ENCODE measurements at places on chromosomes 4 and X.
A peak's percentile ranks its signal among the peaks of the same experiment; 100 is the strongest.

DNA sequence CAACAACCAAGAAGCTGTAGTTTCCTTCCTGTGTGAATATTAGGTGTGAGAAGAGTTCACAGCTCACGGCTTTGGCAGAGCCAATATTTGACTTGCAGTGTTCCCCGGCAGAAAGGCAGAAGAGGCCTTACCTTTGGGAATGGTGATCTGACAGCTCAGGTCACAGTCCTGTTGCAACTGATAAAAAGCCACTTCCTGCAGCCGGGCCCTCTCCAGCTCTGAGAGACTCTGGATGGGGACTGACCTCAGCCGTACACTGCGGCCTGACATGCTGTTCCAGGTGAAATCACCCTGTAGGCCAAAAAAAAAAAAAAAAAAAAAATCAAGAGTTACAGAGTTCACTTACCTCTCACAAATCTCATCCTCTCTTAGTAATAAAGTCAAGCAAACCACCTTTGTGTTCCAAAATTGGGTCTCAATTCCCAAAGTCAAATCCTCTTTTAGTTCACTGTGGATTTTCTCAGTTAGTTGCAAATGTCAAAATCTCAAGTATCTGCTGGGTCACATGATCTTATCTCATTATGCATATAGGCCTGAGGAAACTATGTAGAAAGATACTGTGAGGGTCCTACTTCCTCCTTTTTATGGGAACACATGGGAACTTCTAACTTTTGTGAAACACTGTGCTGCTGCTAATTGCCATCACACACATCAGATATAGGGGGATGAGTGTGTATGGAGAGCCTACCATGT lies 38.6 kb upstream of the AMELX start:
- H3K4me1 ChIP-seq: no peaks in the 10 kb centered on the region
- H3K27ac ChIP-seq: no peak overlapping the region
- no peaks in the 10 kb centered on the region for H3K27me3 ChIP-seq

- no peak overlapping the region for H3K4me3 ChIP-seq
- no peaks in the 10 kb centered on the region for H3K27me3 ChIP-seq
- DNase-seq: no peak
- no peak overlapping the region for H3K27ac ChIP-seq
- H3K4me1 ChIP-seq: no peaks in the 10 kb centered on the region
These were observed 234.9 kb upstream of the AMOT start for GRCh38 chrX:113075521-113075920.

GRCh38 chr4:189060104-189060503 lies 880.6 kb upstream of the FRG1 start:
- DNase-seq: no peak
- H3K27me3 ChIP-seq: no peaks in the 10 kb centered on the region
- no peaks in the 10 kb centered on the region for H3K4me1 ChIP-seq
- H3K27ac ChIP-seq: no peak overlapping the region
- no peak overlapping the region for H3K4me3 ChIP-seq

DNA sequence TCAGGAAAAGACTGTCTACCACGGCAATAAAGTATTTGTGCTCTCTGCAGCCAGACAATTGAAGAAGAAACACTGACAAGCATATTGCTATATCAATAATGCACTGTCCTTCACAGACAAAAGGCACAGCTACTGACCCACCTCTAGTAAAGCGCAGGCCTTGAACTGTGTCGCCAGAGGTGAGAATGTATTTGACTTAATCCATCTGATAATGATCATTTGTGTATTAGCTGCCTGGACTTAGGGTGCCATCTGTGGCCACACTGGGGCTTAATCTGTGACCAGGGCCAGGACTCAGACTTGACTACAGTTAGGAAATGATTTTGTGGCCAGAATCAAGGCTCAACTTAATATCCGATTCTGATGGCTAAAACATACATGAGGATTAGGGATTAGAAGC lies 260.4 kb downstream of the SMARCA1 start:
- no peaks in the 10 kb centered on the region for H3K36me3 ChIP-seq
- no peak for DNase-seq
- H3K4me3 ChIP-seq: no peak overlapping the region
- no peak overlapping the region for H3K27ac ChIP-seq
- H3K27me3 ChIP-seq: no peaks in the 10 kb centered on the region

DNA sequence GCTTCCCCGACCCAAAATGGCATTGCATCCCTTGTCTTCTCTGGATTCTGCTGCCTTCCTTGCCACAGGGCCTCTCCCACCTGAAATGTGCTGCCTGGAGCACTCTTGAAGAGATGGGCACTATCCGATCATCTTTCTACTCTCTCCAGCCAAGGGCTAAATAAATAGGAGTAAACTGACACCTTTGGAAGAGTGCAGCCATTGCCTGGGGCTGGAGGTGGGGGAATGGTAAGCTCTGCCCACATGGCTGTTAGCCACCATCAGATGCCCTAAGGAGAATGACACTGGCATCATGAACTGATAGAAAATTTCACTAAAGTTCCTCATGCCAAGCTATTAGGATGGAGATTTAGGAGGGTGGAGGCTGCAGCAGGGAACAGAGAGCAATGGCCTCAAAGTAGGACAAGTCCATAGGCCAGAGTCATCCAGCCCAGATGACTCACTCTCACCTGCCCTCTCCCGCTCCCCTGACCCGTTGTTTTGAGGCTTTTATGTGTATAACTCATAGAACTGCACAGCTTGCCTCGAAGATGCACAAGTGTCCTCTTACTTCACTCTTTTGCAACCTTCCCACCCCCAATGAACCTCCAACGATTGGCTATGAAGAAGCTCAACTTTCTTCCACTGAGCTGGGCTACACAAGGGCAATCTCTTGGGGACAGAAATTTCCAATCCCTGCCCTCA lies 822 bp upstream of the PFKFB1 start:
- H3K4me1 ChIP-seq: no peaks in the 10 kb centered on the region
- no peak overlapping the region for H3K4me3 ChIP-seq
- H3K27ac ChIP-seq: no peak overlapping the region
- DNase-seq: no peak

- no peaks in the 10 kb centered on the region for H3K36me3 ChIP-seq
- no peak overlapping the region for H3K4me3 ChIP-seq
- no peak for DNase-seq
These were observed 188.5 kb upstream of the TEX13C start for GRCh38 chrX:125131164-125131563.

GRCh38 chr4:82373486-82373815 lies 340 bp downstream of the HNRNPD start:
- DNase-seq: no peak
- peaks cover 41% of the 10 kb centered on the region for H3K4me1 ChIP-seq
- H3K27ac ChIP-seq: peak overlapping the region; percentile 97
- H3K36me3 ChIP-seq: peaks cover 13% of the 10 kb centered on the region
- no peaks in the 10 kb centered on the region for H3K27me3 ChIP-seq

GRCh38 chrX:53281321-53281822 lies at the start of gene IQSEC2:
Gene IQSEC2 (minus strand): TSS chrX:53281584.
- no peak for DNase-seq
- no peaks in the 10 kb centered on the region for H3K4me1 ChIP-seq
- H3K36me3 ChIP-seq: no peaks in the 10 kb centered on the region
- H3K27ac ChIP-seq: no peak within 1 kb of the TSS

DNA sequence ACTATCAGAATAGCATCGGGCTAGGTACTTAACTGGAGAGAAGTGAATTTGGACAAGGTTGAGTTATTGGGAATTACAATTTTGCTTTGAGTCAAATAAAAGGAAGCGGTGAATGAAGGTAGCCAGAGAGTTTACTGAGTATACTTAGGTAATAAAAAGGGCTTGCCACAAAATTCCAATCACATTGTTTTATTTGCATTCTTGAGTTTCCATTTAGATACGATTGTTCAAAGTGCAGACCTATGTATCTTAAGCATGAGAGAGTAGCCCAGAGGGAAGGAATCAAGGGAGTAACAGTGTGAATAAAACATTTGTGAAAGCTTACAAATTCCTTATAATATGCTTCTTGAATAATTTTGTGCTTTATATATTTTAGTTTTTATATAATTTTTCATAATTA lies 102.5 kb upstream of the NDST4 start:
- no peak overlapping the region for H3K4me3 ChIP-seq
- no peaks in the 10 kb centered on the region for H3K4me1 ChIP-seq
- no peaks in the 10 kb centered on the region for H3K27me3 ChIP-seq
- H3K36me3 ChIP-seq: no peaks in the 10 kb centered on the region

- no peak overlapping the region for H3K27ac ChIP-seq
- H3K4me1 ChIP-seq: no peaks in the 10 kb centered on the region
- H3K36me3 ChIP-seq: no peaks in the 10 kb centered on the region
- H3K27me3 ChIP-seq: no peaks in the 10 kb centered on the region
- DNase-seq: no peak
- H3K4me3 ChIP-seq: no peak overlapping the region
These were observed 27.3 kb downstream of the CSN3 start for GRCh38 chr4:70269674-70270073.

- no peak for DNase-seq
- H3K27me3 ChIP-seq: no peaks in the 10 kb centered on the region
- no peak overlapping the region for H3K27ac ChIP-seq
- H3K4me1 ChIP-seq: no peaks in the 10 kb centered on the region
- no peaks in the 10 kb centered on the region for H3K36me3 ChIP-seq
These were observed 1130.3 kb downstream of the RAPGEF2 start for GRCh38 chr4:160233141-160233540.

DNA sequence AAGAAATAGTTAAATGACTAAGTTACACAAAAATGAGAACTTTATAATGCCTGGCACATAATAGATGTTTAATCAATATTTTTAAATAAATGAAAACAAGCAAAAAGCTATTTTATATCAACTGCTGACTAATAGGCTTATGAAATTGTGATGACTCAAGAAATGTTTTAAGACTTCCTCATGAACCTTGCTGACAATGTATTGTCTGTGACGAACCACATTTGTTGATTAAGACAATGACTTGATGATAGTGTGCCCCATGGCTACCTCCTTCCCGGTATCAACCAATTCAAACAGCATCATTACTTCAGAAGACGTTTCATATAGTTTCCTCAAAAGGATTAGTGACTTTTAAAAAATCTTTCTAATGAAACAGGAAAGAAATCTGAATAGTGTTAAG lies 7.9 kb downstream of the CXCL6 start:
- no peak for DNase-seq
- H3K27me3 ChIP-seq: no peaks in the 10 kb centered on the region
- no peaks in the 10 kb centered on the region for H3K4me1 ChIP-seq

DNA sequence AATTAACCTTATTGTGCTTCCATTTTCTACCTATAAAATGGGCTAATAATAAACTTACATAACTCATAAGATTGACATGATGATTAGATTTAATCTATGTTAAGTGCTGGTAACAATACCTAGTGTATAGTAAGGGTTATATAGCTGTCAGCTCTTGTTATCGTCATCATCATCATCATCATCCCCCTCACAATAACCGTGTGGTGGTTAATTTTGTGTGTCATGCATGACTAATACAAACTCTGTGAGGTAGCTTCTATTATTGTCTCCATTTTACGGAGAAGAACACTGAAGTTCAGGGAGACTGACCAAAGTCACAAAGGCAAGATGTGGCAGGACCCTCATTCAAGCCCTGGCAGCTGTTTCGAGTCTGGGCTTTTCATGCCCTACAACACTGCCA lies 211.3 kb downstream of the PALLD start:
- H3K36me3 ChIP-seq: no peaks in the 10 kb centered on the region
- DNase-seq: no peak
- H3K27ac ChIP-seq: no peak overlapping the region
- no peak overlapping the region for H3K4me3 ChIP-seq

GRCh38 chrX:17592117-17592516 lies 145.2 kb upstream of the SCML1 start:
- H3K27me3 ChIP-seq: no peaks in the 10 kb centered on the region
- no peak for DNase-seq

DNA sequence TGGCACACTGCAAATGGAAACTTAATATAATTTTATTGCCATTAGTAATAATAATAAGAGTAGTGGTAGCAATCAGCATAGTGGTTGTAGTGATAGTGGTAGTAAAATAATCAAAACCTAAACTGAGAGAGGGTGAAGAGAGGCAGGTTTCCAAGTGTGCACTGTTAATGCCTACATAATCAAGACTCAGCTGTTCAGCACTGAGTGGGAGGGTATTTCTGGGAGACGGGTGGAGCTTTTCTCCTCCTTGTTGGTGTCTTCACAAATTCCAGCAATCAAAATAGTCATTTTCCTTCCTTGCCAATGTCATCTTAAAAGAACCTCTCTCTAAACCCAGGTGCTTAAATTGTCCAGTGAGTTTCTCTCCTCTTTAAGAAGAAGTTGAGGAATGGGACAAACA lies 18.6 kb downstream of the CCDC149 start:
- no peaks in the 10 kb centered on the region for H3K4me1 ChIP-seq
- no peak overlapping the region for H3K4me3 ChIP-seq
- H3K36me3 ChIP-seq: no peaks in the 10 kb centered on the region
- H3K27ac ChIP-seq: no peak overlapping the region
- peaks cover 5% of the 10 kb centered on the region for H3K27me3 ChIP-seq
- no peak for DNase-seq

DNA sequence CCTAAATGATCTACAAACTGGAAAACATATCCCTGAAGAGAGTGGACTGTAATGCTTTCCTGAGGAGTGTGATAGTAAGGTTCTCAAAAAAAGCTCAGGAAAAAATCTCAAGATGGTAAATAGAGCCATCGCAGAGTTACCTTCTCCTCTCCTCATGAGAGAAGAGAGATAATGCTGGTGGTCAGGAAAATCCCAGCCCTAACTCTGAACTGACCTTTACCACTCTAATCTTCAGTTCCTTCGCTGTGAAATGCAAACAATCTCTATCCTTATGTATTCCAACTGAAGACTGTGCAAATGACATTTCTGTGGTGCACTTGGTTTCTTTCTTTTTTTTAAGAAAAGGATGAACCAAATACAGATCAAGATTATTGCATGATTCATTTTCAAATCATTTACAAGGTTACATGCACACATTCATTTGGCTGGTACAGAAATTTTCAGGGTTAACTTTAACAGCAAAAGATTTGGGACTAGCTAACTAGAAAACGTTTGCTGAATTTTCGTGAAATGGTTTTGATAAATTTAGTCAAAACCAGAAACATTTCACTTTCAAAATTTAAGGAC lies 8.3 kb downstream of the PPM1K start:
- H3K27me3 ChIP-seq: no peaks in the 10 kb centered on the region
- H3K4me3 ChIP-seq: no peak overlapping the region

GRCh38 chr4:149555146-149555545 lies 260.5 kb downstream of the IQCM start:
- no peak for DNase-seq
- no peaks in the 10 kb centered on the region for H3K4me1 ChIP-seq
- no peak overlapping the region for H3K4me3 ChIP-seq
- H3K36me3 ChIP-seq: no peaks in the 10 kb centered on the region
- H3K27me3 ChIP-seq: no peaks in the 10 kb centered on the region

- no peaks in the 10 kb centered on the region for H3K36me3 ChIP-seq
- DNase-seq: no peak
These were observed 52.9 kb downstream of the SLC7A11 start for GRCh38 chr4:138189206-138189605.

- H3K27ac ChIP-seq: no peak overlapping the region
- H3K27me3 ChIP-seq: no peaks in the 10 kb centered on the region
- H3K4me1 ChIP-seq: no peaks in the 10 kb centered on the region
- H3K36me3 ChIP-seq: no peaks in the 10 kb centered on the region
- no peak overlapping the region for H3K4me3 ChIP-seq
- no peak for DNase-seq
These were observed 236.9 kb downstream of the CHIC1 start for GRCh38 chrX:73799888-73800287.
